Activated CD8-positive, alpha-beta memory T cell treated with anti-CD3 and anti-CD28 coated beads for 24 hours (primary cell): ENCODE measurements at places on chromosomes 5 and 9.
A peak's percentile ranks its signal among the peaks of the same experiment; 100 is the strongest.

- DNase-seq = no peak
Measured at GRCh38 chr9:3138231-3139229, 294.6 kb upstream of the PUM3 start.

GRCh38 chr5:42828671-42829070, 17.0 kb upstream of the SELENOP start:
- no peak for DNase-seq

- no peak for DNase-seq
Measured at GRCh38 chr5:42799668-42800114, 12.0 kb downstream of the SELENOP start.

GRCh38 chr5:125162714-125163113, 416.3 kb upstream of the ZNF608 start:
- no peak for DNase-seq

GRCh38 chr9:109191746-109192145, 24.7 kb upstream of the FRRS1L start:
- no peak for DNase-seq

GRCh38 chr9:126440940-126441339, 114.3 kb downstream of the MVB12B start:
- no peak for DNase-seq

DNA sequence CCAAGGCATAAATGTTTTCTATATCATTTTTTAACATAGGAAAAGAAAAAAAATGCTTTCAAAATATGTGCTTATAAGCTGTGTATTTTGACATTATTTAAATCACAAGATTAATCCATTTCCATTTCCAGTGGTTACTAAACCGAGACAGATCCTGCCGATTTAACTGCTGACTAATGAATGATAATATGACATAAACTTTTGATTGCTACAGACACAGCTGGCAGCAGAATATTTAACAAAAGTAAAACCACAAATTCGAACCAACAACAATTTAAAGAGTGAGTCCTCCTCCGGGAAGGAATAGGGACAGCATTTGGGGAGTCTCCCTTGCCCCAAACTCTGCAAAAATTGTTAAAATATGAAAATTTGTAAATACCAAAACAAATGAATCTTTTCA, 401.3 kb upstream of the DAB2 start:
- no peak for DNase-seq

DNA sequence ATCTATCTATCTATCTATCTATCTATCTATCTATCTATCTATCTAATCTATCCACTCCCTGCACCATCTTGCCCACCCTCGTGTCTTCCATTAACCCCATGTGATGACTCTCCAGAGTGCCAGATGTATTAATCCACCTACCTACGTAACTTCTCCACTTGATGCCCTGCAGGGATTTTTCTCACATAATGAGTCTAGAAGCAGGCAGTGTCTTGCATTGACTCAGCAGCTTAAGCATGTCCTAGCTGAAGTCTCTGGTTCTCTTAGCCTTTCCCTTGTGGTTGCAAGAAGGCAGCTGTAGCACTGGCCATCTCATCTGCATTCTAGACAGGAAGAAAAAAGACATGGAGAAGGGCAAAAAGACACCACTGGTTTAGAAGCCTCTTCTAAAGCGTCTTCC, 96.7 kb upstream of the ALDH1B1 start:
- no peak for DNase-seq

DNA sequence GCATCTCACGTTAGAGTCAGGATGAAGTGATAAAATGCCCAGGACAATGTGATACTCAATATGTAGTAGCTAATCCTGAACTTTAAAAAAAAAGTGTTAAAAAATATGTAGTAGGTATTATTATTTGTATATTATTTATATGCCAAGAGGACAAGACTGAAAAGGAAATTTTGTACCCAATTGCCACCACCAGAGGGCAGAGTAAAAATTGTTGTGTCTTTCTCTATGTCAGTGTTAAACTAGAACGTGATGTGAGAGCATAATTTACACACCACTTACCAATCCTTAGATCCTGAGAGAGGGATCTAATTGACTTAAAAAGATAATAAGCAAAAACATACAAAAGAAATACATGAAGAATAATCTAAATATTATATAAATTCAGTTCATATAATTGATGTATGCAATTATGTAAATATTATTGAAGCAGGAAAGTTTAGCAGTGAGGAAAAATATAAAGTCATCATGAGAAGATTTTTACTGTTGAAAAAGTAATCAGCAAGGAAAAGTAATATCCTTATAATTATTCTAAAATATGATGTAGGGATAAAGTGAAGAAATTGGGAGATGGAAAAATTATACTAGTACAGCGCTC, 288.9 kb downstream of the RAB3C start:
- DNase-seq = no peak

DNA sequence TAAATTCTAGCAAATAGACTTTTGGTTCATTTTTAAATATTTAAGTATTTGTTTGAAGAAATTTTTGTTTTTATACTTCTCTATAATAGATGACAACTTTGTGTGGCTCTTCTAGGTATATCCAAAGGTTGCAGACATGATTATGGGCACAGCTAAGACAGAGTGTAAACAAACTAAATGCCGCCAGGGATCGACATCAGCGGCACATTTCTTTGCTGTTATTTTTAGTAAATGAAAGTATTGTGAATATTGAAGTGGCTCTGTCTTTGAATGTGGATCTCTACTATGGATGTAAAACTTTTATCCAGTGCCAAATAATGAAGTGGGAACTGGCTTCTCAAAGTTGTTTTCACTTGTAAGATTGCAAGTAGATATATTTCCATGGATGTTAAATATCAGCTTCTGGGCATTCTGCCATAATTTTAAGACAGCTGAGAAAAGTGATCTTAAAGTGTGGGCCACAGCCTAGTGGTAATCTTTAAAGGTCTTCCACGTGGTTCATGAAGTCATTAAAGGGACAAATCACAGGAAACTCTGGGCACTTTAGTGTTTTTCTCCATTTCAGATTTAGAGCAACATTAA, 589.9 kb downstream of the ZNF608 start:
- DNase-seq = no peak

DNA sequence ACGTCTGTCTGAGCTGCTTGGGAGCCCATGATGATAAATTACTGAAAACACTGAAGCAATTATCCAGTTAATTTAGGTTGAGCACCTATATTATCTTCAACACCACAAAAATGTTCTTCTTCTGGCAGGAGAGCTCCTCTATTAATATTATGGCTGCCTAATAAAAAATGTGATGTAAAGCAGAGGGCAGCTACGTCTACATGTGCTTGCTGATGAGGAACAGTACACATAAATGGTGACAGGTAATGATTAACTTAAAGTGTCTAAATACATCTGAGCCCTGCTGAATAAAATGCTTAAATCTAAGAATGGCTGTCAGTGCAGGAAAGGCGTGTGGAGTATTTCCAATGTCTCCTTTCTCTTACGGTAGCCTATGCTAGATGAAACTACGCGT, 131.3 kb upstream of the NR3C1 start:
- no peak for DNase-seq

DNA sequence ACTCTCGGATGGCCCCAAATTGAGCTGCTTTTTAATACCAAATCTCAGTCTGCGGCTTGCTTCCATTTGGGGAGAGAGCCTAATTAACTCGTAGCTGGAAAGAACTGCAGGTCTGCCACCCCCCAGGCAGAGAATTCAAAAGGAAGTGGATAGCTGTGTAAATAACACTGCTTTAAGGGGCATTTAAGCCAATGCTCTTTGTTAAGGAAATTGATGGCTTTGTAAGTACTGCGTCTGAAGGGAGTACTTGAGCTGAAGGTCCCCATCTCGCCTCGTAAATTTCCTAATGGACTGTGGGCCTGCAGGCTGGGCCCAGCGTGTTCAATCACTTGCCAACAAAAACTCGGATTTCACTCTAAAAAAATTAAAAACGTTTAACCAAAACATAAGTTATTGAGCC, 132.7 kb downstream of the PAPPA start:
- DNase-seq = no peak

GRCh38 chr9:36691671-36692070, 119.0 kb downstream of the MELK start:
- no peak for DNase-seq

DNA sequence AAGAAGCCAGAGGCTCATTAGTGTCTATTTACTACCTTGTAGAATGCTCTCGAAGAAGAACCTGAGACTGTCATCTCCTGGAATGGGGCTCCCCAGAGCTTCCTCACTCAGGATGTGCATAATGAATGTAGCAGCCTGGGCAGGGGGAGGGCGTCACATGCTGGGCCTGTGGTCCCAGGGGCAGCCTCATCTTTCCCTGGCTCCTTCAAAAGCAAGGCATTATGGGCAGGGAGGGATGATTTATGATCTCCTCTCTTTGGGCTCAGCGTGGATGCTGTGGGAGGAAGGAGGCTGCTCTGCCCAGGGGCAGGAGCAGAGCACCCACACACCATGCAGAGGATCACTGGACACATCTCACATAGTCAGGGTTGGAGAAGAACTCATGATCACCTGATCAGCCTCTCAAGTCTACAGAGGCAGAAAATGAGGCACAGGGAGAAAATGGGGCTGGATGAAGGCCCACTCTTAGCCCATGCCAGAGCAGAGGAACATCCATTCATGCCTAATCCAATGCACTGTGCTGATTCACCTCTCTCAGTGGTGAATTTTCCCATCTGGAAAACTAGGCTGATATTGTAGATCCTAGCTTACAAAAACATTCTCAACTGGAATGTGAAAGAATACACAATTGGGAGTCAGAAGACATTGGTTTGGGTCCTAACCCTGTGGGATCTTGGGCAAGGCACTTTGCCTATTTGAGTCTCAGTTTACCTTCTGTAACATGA, 173.7 kb downstream of the CARTPT start:
- DNase-seq = no peak

GRCh38 chr5:44233691-44234090, 155.5 kb downstream of the FGF10 start:
- DNase-seq = no peak

- no peak for DNase-seq
Measured at GRCh38 chr5:127428748-127429147, 88.7 kb upstream of the PRRC1 start.

DNA sequence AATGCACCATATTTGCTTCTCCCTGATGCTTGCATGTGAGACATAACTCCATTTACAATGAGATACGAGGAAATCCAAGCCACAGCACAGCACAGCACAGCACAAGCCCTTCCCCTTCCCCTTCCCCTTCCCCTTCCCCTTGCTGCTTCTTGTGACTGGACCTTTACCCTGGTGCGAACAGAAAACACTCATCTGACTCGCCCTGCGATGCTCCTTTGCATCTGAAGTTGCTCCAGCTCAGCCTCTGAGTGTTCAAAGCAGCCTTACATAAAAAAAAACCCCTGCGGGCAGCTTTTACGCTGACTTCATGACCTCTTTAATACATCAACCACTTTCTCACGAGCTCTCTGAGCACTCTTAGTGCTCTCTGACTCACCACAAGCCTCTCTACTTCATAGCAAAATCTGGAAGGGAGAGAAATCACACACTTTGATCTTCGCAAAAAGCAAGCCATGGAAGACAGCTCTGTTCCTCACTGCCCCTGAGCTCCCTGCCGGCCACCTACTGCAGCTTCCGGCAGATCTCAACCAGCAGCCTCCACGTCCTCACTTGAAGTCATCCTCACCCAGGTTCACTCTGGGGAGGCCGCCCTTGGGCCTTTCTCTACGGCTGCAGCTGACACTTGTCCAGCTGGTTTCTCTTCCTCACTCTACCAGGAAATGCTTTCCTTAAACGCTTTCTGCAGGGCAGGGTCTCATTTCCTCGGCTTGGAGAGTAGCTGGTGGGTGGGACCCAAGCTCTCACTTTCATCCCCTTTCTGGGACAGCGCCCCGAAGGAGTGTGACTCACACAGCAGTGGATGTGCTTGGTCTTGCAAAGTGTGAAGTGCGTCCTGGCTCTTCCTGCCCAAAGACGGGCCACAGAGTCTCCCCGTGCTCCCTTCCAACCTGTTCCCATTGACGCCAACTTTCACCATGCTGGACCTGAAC, 5.3 kb downstream of the SLC34A1 start:
- peak; percentile 72 for DNase-seq

GRCh38 chr9:84062538-84062937, 81.9 kb downstream of the RMI1 start:
- no peak for DNase-seq

DNA sequence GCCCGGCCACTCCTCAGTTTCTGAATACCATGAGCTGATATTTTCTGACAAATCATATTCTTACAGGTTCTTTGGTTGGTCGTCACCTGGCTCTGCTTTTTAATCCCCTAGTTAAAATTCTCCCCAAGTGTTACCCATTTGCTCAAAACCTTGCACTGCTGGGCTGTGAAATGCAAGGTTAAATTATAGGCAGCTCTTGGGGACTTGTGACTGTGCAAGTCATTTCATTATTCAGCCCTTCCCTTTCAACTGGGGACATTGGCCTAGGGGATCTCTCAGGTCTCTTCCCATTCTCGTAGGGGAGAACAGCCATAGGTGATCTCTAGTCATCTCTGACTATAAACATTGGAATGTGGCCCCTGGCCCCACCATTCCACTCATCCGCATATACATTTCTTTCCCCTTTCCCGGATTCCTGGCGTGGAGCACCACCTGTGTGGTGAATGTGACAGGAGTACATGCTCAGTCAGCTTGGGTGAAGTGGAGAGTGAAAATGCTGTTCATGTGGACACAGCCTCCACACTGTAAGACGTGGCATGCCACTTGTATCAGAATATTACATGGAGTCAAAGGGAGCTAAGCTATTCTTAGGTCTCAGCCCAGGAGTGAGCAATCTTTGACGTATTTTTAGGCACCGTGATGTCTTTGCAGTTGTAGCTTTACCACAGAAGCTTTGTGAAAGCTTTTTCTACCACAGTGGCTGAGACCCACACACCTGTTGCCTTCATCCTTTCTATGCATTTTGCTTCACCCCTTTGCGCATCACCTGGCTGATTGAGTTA, 386.7 kb downstream of the KDM4C start:
- DNase-seq = no peak

GRCh38 chr5:121144764-121145163, 680.7 kb downstream of the PRR16 start:
- DNase-seq = no peak

GRCh38 chr5:132457371-132458225, 33.0 kb downstream of the IRF1 start:
- DNase-seq = peak; percentile 67

DNA sequence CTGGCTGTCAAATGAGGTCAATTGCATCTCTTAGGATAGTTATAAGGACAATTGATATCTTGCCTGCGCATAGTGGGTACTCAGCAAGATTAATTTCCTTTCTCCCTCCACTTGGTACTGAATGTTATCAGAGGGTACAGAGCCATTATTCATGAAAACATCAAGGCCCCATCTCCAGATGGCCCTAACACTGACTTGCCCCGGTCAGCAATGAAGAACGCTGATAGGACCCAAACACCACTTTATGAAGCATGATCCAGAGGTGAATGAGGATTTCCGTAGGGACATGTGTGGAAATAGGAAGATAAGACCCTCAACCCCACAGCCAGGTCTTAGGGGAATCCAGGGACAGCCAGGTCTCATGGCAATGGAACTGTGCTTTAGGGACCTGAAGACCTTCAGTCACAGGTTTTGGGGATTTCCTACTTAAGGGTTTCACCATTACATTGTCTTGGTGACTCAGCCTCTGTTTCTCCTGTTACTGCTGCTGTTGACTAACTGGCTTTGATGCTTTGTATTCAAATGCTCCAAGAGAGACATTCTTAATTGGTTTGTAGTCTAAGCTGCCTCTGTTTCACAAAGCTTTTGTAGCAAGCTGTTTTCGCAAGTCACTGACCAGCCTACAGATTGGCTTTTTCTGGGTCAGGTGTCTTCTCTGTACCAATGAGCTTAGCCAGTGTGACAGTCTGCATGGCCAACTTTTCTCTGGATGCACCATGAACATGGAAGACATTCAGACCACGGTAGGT, 35.3 kb upstream of the IQGAP2 start:
- DNase-seq = peak; percentile 62
